ENCODE measurements at places on chromosomes 12 and 14.

- no peak for DNase-seq
Measured at GRCh38 chr12:111089616-111090015, 169.2 kb upstream of the MYL2 start.

DNA sequence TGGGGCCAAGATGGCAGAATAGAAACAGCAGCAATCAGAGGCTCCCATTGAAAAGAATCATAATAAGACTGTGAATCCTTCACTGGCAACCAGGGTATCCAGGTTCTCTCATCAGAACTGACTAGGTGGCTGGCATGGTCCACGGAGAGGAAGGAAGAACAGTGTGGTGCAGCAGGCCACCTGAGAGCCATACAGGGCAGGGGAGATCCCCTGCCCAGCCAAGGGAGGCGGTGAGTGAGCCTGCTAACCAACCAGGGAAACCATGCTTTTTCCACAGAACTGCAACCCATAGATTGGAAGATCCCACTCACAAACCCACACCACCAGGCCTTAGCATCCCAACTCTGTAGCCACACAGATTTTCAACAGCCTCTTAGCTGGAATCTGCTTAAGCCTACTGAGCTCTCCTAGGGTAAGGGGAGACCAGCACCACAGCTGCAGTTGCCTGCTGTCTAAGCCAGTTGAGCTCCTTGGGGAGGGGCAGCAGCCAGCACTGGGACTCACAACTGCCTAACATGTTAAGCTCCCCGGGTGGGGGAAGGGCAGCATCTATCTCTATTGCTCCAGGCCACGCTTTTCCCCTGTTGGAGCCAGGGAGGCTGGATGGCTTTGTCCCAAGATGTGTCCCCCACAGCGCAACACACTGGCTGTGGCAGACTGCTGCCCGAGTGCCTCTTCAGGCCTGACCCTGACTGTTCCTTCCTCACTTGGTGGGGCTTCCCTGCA, 342.6 kb upstream of the CCDC196 start:
- no peak for DNase-seq

DNA sequence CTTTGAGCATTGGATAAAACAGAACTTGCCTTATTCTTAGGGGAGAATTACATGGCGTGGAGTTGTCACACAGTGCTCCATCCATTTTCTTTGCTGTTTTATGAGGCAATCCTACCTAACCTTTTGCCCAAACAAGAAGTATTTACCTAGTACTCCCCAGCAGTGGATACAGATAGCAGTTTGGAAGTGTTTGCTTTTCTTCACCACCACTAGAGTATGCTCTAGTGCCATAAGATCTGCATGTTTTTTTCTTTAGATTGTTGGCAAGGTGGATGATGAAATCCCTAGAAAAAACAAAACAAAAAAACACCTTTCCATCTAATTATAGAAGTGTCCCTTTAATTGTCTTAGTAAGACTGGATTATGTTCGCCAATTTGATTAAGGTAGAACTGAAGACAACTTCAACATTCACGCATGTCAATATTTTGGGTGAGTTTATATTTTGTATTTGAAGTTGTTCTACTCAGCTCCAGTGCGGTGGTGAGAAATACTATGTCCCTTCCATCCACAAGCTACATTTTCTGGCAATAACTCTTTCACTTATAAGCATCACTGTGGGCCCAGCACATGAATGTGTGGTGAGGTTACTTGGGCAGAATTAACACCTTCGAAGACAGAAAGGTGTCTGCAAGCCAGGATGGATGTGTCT, 23.6 kb upstream of the TMEM260 start:
- DNase-seq, result peak; percentile 5

- no peak for DNase-seq
Measured at GRCh38 chr14:73209953-73210352, 27.4 kb upstream of the PAPLN start.

Data from umbilical cord (tissue), 2 donors.